Activated T-cell treated with anti-CD3 and anti-CD28 coated beads for 1 hour (primary cell): ENCODE measurements at places on chromosomes 2 and 18.

DNA sequence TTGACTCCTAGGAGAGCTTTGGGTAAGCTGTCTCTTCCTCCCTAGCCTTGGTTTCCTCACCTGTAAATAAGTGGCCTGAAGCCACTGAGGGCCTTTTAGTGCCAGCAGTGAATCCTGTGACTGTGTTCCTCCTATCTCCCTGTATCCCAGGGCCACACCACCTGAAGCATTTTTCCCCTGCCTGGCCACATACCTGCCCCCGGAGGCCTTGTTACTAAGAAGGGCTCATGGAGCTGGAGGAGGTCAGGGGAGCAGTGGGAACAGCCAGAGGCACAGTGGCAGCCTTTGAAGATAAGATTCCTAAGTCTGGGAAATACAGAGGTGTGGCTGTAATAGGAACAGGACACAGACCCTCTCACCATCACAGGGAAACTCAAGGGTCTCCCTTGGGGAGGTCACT is 162.4 kb downstream of the SMAD7 start:
- no peak for DNase-seq

DNA sequence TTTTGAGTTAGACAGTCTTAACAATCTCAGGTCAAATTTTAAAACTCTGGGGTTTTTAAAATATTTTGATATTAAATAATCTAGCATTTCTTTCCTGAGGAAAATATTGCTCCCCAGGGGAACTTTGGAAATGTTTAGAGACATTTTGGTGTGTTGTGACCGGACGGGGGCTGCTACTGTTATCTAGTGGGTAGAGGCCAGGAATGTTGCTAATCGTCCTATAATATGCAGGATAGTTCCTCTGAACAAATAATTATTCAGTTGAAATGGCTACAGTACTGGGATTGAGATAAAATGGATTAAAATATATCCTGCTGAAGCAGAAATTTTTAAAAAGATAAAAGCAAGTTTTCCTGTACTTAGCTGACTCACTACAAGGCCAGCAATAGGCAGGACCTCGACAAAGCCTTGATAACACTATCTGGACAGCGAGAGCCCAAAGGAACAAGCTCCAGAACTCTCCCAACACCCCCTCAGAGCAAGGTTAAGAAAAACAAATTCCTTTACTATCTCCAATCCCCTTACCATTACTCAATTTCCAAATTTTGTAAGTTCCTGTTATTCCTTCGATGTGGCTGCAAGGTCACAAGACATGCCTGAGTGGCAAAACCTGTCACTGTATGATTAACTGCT is 1407.4 kb downstream of the SUCLG1 start:
- no peak for DNase-seq

GRCh38 chr2:208017721-208018120 is 7.6 kb downstream of the PLEKHM3 start:
- no peak for DNase-seq

- DNase-seq: no peak
These were observed 92.1 kb downstream of the PTGR3 start for GRCh38 chr18:75116809-75117208.

- no peak for DNase-seq
These were observed 52.7 kb upstream of the BOD1L2 start for GRCh38 chr18:57094175-57094574.

DNA sequence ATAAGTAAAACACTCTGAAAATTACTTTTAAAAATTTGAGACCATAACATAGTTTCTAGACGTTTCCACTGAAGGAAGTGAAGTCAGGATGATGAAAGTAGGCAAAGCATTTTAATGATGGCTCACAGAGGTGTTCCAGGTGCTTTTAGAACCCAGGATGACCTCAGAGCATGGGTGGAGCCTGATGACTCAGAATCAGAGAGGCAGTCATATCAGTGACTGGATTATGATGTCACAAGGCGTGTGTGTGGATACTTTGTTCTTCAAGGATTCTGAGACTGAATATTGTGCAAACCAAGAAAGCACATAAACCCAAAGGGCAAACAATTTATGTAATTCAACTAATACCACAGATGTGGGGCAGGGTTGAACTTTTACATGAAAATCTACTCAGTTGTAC is 208.0 kb upstream of the FBXO11 start:
- no peak for DNase-seq

GRCh38 chr2:55976681-55977080 is 53.1 kb upstream of the EFEMP1 start:
- no peak for DNase-seq

- DNase-seq: no peak
These were observed 82.0 kb upstream of the TTC39C start for GRCh38 chr18:23932385-23933067.

DNA sequence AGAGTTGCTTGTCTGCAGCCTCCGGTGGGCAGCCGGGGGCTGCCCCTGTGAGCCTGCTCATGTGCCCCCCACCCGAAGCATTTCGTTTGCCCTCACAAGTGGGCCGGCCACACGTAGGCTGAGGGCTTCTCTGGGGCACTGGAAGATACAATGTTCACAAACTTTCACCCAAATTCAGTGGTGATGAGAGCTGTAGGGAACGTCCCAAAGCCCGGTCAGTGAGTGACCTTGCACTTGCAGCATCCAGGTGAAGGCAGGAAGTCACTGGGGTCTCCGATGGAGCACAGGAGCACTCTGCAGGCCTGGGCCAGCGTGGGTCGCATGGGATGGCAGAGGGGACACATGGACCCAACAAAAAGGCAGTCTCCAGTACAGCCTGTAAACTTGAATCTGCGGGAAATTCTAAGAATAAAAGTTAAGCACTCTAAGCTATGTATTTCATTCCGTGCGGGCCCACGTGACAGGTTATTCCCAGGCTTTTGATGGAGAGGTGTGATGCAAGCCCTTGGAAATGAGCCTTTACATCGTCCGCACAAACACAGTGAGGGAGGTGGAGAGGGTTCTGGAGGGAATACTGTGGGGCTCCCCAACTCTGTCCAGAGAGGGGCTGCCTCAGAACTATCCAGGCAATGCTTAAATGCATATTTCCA is 42.5 kb downstream of the CNGA3 start:
- no peak for DNase-seq

DNA sequence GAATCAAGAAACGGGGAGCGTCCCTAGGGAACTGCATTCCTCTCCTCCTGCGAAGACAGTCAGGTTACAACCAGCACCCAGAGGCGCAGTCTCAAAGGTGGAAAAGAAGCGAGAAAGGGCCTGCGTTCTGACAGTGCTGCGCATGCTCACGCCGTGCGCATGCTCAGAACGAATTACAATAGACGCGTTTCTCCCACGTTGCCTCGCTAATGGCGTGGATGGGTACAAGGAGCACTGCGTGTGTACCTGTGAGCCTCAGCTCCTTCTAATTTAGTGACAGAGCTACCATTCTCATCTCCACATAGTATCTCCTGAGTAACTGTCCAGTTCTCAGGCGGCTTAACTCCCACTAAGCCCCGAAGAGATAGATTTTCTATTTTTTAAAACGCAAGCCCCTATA is 448.8 kb downstream of the TXNL1 start:
- no peak for DNase-seq

GRCh38 chr2:38601463-38602135 is 1.1 kb downstream of the HNRNPLL start:
- DNase-seq: no peak

- no peak for DNase-seq
These were observed 13.4 kb downstream of the BCL11A start for GRCh38 chr2:60540074-60540473.

- no peak for DNase-seq
These were observed 47.4 kb upstream of the NXPH2 start for GRCh38 chr2:138827426-138828054.

GRCh38 chr2:189164746-189165145 is 14.8 kb downstream of the COL5A2 start:
- no peak for DNase-seq

DNA sequence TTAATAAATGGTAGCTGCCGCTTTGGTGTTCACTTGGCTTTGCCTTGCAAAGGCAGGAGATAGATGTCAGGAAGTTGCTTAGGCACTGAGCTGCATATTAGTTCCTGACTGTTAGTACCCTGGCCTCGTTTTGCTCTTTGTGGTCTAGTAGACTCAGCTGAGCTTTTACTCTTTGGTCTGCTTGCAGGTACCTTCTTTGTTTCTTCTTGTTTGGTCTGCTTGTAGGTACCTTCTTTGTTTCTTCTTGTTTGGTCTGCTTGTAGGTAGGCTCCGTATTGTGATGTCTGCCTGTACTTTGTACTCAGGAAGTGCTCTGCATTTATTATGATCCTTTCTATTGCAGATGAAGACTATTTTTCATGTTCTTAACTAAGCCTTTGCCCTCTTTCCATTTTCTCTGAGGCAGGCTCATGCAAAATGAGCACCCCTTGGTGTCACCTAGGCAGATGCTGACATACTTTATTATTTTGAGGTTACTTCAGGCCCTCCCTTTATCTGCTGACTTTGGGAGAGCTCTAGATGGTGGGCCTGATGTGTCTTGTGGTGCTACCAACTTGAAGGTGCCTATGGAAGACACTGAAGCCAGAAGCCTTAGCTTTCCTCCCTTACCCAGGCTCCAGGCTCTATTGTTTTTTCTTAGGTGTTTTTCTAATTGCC is 6.0 kb downstream of the RPIA start:
- DNase-seq: no peak

- DNase-seq: no peak
These were observed 47.0 kb downstream of the ZEB2 start for GRCh38 chr2:144472911-144473310.

DNA sequence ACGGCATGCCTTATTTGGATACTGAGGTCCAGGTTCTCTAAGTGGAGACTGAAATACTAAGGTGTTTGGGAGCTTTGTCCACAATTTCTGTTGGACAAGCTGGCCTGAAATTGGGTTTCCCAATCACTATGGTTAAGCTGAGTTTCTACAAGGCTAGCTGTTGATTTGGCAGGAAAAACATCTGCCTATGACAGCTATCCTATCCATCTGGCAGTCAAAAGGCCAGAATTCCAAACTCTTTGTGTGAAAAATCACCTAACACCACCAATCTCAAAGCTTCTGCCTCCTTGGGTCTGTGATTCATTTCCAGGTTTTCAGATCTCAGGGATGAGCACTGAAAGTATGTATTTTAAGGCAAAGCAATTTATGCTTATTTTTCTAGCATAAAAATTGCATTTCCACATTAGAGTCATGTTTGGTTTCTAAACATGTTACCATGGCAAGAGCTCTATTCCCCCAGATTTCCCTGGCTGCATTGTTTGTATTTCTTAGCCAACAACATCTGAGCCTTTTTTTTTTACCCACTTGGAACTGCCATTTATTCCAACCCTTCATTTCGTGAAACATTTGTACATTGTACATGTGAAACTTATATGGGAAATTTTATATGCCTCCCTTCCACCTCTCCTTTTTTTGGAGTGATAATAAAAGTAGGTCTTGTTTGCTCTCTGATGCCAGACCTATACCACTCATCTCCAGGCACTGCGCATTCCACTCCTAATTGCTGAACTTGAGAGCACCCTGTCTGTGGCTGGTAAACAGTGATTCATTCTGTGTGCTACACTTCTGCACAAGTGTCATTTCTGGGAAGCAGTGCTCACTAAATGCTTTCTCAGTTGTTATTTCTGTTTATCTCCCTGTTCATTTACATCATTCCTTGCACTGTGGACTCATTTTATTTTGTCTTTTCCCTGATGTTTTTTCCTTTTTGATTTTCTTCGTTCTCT is 15.9 kb upstream of the CCDC85A start:
- DNase-seq: no peak

GRCh38 chr18:4544142-4544541 is 89.0 kb upstream of the DLGAP1 start:
- DNase-seq: no peak

DNA sequence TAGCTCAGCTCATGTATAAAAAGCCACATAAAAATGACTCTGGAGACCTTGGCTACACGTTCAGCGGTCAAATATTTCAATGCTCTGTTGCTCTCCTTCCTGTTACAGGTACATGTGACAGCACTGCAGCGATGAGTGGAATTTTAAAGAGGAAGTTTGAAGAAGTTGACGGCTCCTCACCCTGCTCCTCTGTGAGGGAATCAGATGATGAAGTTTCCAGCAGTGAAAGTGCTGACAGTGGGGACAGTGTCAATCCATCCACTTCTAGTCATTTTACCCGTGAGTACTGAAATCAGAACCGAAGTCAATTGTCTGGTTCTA is 125.4 kb downstream of the CSRNP3 start:
- DNase-seq: no peak

- DNase-seq: no peak
These were observed 304.7 kb downstream of the ZEB2 start for GRCh38 chr2:144215207-144215606.

- no peak for DNase-seq
These were observed 1933.6 kb upstream of the LRRTM1 start for GRCh38 chr2:82237994-82238662.

- DNase-seq: no peak
These were observed 12.1 kb downstream of the BBS5 start for GRCh38 chr2:169491378-169491777.

- no peak for DNase-seq
These were observed 210.5 kb upstream of the DPP10 start for GRCh38 chr2:114231921-114232320.

GRCh38 chr2:134790487-134790886 is 47.9 kb upstream of the ACMSD start:
- no peak for DNase-seq

DNA sequence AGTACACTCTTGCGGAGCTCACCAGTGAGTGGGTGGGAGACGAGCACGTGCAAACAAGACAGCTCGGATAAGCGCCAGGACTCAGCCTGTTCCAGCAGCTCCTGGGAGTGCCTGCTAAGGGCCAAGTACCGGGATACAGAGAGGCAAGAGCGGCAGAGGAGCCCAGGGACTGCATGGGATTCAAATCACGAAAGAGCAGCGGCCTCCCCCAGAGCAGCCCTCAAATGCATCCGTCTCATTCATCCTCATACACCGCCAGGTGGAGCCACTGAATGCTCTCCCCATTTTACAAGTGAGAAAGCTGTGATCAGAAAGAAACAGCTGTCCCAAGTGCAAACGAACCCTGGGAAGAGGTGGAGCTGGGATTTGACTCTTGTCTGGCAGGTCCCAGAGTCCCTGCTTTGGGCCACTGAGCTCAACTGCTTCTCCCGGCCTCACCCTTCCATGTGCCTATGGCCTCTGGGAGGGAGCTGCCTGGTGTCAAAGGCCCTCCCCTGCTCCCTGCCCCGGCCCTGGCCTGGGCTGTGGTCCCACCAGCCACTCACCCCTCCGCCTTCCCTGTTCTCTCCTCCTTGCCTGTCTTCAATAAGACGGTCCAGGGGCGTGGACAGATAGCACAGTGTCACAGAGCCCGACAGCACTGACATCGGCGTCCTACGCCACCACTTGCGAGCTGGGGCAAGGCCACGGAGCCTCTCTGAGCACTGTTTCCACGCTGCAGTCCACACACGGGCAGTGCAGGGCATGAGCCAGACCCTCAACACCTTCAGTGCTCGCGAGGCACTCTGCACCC is 72.8 kb upstream of the TAF1B start:
- DNase-seq: peak; percentile 44

DNA sequence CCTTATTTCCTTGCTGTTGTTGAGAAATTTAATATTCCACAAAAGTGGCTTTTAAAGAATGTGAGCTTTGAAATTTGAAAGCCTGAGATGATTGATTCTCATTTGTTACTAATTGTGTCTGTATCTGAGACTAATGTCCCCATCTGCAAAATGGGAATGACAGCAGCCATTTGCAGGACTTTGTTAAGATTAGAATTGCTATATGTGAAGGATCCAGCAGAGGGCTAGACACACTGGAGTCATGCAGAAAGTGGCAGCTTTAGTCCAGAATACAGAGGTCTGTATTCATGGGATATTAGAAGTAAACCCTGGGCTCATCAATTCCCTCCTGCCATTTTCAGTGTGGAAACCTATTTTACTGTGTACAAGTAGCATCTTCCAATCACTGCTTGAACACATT is 296.5 kb upstream of the GYPC start:
- no peak for DNase-seq
